ENCODE measurements at places on chromosomes 13 and 19. TPM values are rescaled to one million over a fixed set of nuclear protein-coding genes. Genes with fewer than 3 reads are reported as not detected.

OR10H1 gene
- not detected for total RNA-seq

CBLC gene
- total RNA-seq = not detected

AKT2 gene
- 70.1 TPM for total RNA-seq

YJEFN3 gene
- 2.4 TPM for total RNA-seq

KLK3 gene
- total RNA-seq = not detected

SULT2A1 gene
- not detected for total RNA-seq

CYP2F1 gene
- total RNA-seq = not detected

RPL36 gene
- total RNA-seq = 944 TPM

MIDN gene
- total RNA-seq = 85.9 TPM

ERICH6B gene
- not detected for total RNA-seq

PLIN4 gene
- not detected for total RNA-seq

GRCh38 chr19:16442386-16443276, 29.1 kb downstream of the EPS15L1 start:
- DNase-seq = peak; percentile 50

DNA sequence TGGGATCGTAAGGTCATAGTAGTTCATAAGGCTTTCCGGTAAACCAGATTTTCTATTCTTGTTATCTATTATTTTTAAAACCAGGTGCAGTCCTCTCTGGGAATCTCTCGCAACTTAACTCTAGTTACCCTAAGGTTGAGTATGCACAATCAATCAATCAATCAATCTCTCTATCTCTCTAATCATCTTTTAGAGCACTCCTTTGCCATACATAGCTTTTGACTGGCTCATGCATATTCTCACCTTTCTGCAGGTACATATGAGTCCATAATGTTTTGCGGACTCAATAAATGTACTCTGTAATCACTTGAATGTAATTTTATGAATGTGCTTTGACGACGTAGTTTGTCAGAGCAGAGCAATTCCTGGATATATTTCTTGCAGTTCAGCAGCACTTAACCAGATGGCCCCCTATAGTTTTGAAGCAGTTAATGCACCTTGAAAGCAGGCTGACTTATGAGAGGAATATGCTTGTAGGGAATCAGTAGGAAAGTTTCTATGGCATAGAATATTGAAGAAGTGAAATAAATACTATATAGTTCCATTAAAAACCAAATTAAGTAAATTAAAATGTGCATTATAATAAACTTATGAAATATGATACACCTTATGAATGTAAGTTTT, 524.7 kb downstream of the GPC5 start:
- no peak for DNase-seq

DNA sequence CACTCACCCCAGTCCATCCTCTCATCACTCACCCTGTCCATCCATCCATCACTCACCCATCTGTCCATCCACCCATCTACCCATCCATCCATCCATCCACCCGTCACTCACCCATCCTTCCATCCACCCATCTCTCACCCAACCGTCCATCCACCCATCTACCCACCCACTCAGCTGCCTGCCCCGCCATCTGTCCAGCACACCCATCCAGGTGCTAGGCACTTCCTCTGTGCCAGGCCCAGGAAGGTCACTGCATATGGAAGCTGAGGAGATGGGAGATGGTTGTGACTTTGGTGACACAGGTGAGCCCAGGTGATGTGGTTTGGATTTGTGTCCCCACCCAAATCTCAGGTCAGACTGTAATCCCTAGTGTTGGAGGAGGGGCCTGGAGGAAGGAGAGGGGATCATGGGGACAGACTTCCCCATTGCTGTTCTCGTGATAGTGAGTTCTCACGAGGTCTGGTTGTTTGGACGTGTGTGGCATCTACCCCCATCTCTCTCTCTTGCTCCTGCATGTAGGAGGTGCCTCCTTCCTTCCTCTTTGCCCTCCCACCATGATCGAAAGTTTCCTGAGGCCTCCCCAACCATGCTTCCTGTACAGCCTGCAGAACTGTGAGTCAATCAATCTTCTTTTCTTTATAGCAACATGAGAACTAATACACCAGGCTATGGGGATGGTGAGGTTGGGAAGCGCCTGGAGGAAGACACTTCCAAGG, 15.9 kb upstream of the C13orf46 start:
- DNase-seq = no peak

DNA sequence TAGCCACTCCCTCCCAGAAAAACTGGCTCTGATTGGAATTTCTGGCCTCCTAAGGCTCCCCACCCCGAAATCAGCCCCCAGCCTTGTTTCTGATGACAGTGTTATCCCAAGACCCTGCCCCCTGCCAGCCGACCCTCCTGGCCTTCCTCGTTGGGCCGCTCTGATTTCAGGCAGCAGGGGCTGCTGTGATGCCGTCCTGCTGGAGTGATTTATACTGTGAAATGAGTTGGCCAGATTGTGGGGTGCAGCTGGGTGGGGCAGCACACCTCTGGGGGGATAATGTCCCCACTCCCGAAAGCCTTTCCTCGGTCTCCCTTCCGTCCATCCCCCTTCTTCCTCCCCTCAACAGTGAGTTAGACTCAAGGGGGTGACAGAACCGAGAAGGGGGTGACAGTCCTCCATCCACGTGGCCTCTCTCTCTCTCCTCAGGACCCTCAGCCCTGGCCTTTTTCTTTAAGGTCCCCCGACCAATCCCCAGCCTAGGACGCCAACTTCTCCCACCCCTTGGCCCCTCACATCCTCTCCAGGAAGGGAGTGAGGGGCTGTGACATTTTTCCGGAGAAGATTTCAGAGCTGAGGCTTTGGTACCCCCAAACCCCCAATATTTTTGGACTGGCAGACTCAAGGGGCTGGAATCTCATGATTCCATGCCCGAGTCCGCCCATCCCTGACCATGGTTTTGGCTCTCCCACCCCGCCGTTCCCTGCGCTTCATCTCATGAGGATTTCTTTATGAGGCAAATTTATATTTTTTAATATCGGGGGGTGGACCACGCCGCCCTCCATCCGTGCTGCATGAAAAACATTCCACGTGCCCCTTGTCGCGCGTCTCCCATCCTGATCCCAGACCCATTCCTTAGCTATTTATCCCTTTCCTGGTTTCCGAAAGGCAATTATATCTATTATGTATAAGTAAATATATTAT, 6.1 kb downstream of the FOSB start:
- DNase-seq = no peak

DNA sequence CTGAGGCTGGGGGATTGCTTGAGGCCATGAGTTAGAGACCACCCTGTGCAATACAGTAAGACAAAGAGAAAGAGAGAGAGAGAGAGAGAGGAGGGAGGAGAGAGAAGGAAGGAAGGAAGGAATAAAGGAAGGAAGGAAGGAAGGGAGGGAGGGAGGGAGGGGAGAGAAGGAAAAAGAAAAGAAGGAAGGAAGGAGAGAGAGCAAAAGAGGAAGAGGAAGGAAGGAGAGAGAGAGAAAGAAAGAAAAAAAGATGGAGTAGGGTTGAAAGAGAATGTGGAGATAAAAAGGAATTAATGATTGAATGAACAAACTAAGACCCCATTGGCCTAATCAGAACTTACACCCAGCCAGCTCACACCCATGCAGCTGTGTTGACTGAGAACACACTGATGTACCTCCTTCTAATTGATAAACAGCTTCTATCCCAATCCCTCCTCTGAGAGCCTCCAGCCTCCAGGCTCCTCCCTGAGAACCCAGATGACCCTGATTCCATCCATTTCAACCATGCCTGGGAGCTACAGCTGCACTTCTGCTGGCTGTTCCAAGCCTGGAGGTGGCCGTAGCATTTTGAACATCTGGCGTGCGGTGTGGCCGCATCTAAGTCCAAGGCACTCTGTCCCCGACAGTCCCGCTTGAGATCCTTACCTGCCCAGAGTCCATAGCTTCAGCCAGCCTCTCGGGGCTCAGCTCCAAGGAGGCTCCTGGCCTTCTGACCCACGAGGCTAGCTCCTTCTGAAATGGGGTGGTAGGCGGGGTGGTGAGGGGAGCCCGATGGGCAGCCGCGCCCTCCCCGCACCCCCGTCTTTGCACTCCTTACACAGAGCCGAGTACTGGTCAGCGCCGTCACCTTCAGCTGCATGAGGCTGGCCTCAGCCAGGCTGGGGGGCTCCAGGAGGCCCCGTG, 1.1 kb downstream of the PRODH2 start:
- no peak for DNase-seq

DNA sequence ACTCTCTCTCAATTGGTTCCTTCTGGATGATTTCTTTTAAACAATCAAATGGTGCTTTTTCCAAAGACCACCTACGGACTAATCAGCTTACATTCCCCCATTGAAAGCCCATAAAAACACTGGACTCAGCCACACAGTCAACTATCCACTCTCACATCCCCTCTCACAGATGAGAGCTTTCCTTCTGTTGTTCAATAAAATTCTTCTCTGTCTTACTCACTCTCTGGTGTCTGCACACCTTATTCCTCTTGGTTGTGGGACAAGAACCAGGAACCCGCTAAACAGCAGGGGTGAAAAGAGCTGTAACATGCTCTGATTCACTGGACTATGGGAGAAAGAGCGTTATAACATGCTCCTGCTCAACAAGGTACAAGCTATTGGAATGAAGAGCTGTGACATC, 2896.2 kb downstream of the PCDH9 start:
- no peak for DNase-seq

DNA sequence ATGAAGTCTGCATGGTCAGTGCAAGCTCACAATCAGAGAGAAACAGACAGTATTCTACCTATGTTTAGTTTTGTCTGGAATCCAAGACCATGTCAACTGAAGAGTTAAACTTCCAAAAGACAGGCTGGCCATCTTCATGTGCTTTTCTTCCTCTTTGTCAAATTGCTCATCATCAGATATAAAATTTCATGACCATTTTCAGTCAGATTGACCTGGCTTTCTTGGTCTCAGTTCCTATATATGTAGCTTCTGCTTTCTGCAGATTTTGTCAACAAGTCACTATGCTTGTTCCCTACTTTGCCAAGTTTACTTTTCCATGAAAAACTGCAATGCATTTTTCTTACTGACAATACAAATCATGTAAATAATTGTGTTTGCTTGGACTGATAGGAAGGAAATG, 13.9 kb downstream of the SLC46A3 start:
- DNase-seq = no peak

DNA sequence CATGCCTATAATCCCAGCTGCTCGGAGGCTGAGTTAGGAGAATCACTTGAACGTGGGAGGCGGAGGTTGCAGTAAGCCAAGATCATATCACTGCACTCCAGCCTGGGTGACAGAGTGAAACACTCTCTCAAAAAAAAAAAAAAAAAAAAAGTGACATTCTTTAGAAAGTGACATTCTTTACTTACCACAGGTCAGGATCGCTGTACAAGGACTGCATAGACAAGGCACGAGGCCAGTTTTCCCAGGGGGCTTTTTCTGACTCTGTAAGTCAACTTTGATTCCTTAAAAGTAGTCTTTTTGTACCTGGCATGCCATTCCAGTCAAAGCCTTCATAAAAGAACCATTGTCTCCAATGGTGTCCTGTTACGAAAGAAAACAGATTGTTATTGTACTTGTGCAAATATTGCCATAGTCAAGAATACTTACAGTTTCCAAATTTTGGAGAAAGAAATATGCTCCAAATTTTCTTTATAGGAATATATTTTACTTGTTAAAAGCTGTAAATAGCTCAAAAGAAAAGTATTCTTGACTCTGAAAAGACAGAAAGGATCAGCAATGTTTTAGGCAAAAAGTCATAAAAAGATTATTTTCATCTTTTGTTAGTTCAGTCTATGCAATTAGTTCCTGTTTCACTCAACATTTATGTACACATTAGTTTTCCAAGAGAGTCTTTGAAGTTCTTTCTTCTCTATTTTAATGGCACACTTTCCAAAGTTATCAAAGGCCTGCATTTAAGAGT, 39.3 kb downstream of the CEACAM1 start:
- no peak for DNase-seq

GRCh38 chr19:32869966-32870573, 503 bp upstream of the SLC7A9 start:
- DNase-seq = no peak

DNA sequence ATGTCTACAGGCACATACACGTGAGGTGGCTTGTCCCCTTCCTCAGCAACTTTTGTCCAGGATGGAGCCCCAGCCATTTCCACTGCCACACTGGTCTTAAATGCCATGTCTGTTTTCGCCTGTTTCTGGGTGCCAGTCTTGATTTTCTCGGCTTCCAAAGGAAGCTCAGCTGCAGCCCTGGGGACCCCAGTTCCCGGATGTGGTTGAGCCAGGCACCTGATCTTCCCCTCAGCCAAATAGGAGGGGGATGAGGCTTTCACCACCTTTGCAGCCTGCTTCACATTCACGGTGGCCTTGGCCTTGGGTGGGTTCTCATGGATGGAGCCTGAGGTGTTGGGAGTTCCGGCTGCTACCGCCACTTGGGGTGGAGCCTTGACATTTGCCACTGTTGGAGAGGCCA, 8.7 kb downstream of the IQCN start:
- DNase-seq = no peak

DNA sequence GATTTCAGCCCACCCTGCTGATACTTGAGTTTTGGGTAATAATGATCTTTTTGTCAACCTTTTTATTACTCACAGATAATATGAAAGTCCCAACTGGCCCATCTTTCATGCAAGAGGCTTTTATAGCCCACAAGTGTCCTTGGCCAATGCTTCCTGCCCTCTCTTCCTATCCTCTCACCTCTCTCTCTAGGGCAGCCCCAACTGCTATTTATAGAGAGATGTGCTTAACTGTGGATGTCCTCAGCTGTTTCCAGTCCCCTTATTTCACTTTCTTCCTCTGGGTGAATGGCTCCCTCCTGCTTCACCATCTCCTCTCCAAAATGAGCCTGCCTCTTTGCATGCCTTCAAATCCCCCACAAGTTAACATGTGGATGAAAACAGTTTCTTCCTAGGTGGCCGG, 27.4 kb downstream of the ARHGEF7 start:
- no peak for DNase-seq

DNA sequence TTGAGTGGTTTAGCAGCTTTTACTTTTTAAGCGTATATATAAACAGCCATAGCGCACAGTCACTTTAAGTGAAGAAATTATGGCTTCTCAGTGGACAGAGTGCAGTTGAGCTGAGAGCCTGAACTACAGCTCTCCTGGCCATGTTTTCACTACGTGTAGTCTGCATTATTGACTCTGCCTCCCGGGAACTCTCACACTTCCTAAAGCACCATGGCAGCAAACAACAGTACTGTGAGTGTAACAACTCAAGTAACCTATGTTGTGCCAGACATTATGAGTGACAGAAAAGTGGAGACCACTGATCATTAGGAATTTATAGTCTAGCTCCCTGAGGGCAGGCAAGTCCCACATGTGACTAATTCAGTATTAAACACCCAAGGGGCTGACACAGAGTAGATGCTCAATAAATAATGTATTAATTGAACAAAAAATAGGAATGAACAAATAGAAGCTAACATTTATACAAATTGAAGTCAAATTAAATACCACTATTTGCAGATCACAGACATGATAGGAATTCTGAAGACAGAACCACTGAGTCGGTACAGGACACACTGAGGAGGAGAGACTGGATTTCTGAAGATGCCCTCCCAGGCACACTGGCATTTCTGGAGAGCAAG, 19.7 kb downstream of the EFNB2 start:
- DNase-seq = no peak
